Left renal pelvis (tissue), 4 donors: ENCODE measurements at places on chromosomes 5 and 9. TPM values are rescaled to one million over a fixed set of nuclear protein-coding genes. Genes with fewer than 3 reads are reported as not detected.

DNA sequence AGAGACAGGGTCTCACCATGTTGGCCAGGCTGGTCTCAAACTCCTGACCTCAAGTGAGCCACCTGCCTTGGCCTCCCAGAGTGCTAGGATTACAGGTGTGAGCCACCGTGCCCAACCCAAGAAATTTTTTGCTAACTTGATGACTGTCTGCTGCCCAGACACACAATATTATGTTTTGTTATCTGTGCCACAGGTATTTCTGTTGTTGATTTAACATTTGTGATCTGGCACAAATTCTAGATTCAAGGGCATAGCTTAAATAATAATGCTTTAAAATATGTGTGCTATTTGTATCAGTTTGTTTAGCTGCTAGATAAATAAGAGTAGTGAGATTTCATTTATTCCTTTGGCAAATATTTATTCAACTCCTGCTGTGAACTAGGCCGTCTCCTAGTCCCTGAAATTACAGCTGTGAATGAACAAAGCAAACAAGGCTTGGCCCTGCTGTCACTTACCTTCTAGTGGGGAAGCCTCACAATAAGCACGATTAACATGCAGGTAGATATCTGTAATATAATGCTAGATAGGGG, 35.3 kb downstream of the GAPVD1 start:
- DNase-seq, result no peak

DNA sequence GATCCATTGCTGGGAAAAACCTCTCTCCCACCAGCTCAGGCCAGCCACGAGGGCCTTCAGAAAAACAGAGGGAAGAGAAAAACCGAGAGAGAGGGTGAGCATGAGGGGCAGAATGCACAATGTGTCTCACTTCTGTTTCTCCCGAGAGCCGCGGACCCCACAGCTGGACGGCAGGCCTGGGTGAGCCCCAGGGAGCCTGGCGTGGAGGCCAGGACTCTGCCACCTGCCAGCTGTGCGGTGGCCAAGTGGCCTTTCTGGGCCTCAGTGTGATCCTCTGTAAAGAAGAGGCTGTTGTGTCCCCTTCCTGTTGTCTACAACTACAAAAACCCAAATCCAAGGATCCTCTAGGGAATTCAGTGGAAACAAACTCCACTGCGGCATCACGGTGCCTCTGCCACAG, 179.3 kb downstream of the PAX5 start:
- no peak for DNase-seq

DNA sequence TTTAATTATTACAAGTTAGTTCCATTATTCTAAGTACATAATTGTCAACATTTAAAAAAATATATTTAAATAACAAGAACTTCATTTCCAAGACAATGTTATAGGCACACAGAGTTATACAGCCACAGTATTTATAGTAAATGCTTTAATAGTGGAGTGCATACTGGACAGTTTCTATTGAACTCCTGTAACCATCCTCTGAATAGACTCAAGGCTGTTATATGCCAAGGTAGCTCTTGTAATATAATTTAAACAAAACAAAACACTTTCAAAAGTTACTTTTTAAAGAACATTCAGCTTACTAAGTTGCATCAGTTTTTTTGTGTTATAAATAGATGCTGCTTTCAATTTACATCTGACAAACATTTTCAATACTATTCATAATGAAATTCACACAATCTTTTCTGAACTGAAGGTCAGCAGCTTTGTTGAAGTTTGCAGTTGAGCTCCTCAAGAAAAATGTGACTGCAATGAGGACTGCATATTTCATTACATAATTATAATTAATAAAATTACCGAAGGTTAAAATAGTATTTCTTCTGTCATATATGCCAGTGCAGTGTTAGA, 549.9 kb upstream of the CYLC2 start:
- no peak for DNase-seq

GRCh38 chr9:88995200-88995577, 3.9 kb downstream of the S1PR3 start:
- DNase-seq, result no peak

DNA sequence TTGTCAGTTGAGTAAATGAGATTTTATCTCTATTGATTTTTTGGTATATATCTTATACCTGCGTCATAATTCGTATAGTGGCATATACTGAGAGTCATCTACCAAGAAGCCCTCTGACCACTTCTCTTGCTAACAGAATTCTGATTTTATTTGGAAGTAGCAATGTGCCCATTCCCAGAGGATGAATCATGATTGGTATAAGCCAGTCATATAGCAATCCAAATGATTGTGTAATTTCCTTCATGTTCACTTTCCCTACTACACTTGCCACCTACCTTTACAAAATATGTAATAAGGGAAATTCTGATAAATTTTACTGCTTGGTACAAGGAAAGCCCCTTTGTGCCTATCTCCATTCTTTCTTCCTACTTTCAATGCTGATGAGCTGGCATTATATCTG, 16.1 kb upstream of the ZNF462 start:
- DNase-seq, result no peak

GRCh38 chr5:40882291-40882690, 27.0 kb upstream of the C7 start:
- no peak for DNase-seq

- DNase-seq, result no peak
Measured at GRCh38 chr9:38127271-38127839, 58.3 kb upstream of the SHB start.

- no peak for DNase-seq
Measured at GRCh38 chr5:121088341-121088740, 624.2 kb downstream of the PRR16 start.

DNA sequence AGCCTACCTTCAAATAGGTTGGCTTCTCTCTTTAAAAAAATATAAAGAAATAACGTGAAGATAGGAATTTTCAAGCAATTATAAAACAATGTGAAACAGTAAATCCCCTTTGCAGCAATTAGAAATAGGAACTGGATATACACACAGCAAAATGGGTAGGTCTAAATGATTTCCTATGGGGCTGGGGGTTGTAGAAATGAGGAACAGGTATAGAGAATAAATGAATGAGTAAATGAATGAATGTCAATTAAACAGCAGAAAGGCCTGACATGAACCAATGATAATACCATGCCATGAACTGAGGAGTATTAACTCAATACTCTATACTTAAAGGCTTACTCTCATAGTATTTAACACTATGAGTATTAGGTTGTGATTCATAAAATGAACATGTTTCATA, 21.6 kb downstream of the SSBP2 start:
- no peak for DNase-seq

GRCh38 chr5:54900984-54901725, 84.2 kb downstream of the ESM1 start:
- DNase-seq, result no peak

DNA sequence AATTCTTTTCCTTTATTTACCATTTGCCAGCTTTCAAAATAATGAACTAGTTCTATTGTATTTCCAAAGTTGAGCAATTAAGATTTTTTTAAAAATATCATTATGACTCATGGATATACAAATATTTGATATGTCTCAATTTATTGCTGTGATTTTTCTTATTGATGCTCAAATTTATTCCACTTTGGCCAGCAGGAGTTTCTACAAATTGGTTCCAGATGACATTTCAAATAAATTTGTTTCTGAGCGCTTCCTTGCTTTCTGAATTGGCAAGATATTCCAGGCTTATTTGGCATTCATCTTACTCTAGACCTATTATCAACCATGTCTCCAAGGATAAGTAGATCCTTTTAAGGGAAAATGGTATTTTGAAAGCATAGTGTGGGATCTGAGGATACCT, 58.5 kb upstream of the TJP2 start:
- DNase-seq, result no peak

DNA sequence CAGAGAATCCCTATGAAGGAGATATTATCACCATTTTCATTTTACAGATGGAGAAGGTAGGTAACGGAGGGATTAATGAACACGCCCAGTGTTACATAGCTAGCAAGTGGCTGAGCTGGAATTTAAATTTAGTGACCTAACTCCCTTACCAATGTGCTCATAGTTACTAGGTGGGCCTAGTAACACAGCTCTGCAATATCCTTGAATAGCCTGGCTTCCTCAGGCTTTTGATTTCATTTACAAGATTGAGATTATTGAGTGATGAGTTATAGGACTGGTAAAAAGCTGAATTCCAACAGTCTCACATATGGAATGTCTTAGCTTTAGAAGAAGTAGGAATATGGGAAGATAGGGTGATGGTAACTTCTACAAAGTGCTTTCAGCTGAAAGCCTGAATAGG, 336.3 kb upstream of the KIF2A start:
- DNase-seq, result no peak

DNA sequence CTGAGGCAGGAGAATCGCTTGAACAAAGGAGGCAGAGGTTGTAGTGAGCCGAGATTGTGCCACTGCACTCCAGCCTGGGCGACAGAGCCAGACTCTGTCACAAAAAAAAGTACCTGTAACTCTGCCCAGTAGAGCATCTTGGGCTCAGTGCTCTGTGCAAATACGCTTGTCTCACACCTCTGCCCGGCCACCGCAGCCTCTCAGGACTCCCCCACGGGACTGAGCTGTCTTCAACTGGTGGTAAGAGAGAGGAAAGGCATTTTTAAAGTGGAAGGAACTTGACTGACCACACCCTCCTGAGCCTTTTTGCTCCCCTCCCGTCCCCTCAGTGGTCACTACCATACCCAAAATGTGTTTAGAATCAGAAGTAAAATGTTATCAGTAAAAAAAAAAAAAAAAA, 174.3 kb upstream of the PIK3R1 start:
- no peak for DNase-seq

GRCh38 chr5:13821366-13821765, 123.1 kb downstream of the DNAH5 start:
- no peak for DNase-seq

DNA sequence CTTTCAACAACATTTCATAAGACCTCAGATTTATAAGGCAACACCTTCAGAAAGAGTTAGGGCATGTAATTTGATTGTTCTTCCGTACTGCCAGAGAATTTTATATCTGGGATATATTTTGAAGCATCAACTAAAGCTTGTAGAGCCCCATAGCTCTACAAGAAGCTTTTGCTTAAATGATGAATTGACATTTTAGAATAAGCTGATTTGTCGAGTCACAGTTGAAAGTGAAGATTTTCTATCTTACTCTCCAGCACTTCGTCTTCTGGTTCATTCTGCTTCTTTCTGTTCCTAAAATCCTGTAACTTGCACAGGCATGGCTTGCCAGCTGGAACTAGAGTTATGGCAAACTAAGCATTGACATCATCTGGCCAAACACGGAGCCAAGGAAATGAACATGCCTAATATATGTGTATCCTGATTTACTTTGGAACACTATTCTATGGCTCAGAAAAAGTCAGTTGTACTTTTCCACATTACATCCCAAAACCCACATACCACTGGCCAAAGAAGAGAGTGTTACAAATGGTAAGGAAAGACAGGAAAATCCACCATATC, 68.6 kb upstream of the MAST4 start:
- no peak for DNase-seq

DNA sequence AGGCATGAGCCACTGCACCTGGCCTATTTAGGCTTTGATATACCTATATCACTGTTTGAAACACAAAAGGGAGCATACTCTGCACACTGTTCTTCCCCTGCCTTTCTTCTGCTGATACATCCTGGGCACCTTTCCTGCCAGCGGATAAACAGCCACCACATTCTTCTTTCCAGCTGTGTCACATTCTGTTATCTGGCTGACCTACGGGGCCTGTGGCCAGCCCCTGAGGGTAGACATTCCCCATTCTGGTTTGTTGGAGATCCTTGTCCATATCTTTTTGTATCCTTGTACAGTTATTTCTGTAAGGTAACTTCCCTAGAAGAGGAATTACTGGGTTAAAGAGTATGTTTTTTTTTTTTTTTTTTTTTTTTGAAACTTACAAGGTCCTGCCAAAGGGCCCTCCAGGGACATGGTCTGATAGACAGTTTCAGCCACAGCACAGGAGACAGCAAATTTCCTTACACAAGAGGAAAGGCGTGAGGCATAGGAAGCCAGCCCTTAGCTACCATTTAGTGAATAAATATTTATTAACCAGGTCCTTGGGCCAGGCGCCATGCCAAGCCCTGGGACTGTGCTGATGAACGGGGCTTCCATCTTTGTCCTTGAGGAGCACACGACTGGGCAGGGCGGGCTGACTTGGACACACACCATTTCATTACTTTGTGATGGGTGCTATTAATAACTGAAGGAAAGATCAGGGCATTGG, 57.8 kb downstream of the ERGIC1 start:
- no peak for DNase-seq

- no peak for DNase-seq
Measured at GRCh38 chr9:86072394-86072877, 26.9 kb downstream of the GOLM1 start.

- DNase-seq, result no peak
Measured at GRCh38 chr5:14665949-14666348, 1.4 kb downstream of the OTULIN start.

DNA sequence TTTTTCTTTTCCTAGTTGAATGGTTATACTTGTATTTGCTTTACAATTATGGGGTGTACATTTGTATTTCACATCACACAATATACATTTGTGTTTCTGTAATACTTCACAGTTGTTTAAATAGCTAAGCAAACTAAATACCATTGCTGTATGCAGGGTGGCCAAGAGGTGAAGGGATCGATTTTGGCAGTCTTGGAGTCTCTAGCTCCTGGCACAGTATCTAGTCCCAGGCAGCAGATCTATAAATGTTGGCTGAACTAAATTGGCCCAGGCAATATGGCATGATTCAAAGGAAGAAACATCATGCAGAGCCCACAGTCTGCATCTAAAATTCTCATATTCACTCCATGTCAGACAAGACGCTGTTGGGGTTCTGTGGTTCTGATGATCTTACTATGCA, 110.1 kb upstream of the GPBP1 start:
- no peak for DNase-seq

DNA sequence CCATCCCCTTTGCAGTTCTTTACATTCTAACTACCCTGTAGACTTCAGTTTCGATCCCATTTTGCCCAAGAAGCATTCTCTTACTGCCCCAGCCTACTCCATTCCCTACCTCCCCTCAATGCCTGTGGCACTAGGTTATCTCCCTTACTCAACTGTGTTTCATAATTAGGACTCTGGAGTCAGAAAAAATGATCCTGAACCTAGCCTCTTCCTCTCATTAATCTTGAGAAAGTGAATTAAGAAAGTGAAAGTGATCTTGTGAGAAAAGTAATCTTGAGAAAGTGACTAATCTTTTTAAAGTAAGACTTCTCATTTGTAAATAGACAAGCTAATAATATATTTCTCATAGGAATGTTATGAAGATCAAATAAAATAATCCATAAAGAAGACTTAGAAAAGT, 444.0 kb upstream of the TRPC7 start:
- no peak for DNase-seq

Gene FBP2
- 0.17 TPM for polyA plus RNA-seq

Gene IFNK
- not detected for polyA plus RNA-seq

Gene SLC36A3
- not detected for polyA plus RNA-seq

Gene GMCL2
- polyA plus RNA-seq, result 0.08 TPM

Gene INSL6
- 0.29 TPM for polyA plus RNA-seq

Gene LYRM7
- polyA plus RNA-seq, result 15.7 TPM

Gene FGF1
- polyA plus RNA-seq, result 26.2 TPM

Gene HTR1A
- polyA plus RNA-seq, result not detected

Gene PRDM9
- polyA plus RNA-seq, result not detected

Gene WDR31
- polyA plus RNA-seq, result 2.8 TPM
